ENCODE measurements at places on chromosomes 4 and X.

- no peak for DNase-seq
Observed at GRCh38 chrX:19897091-19897490, 9.7 kb upstream of the SH3KBP1 start.

DNA sequence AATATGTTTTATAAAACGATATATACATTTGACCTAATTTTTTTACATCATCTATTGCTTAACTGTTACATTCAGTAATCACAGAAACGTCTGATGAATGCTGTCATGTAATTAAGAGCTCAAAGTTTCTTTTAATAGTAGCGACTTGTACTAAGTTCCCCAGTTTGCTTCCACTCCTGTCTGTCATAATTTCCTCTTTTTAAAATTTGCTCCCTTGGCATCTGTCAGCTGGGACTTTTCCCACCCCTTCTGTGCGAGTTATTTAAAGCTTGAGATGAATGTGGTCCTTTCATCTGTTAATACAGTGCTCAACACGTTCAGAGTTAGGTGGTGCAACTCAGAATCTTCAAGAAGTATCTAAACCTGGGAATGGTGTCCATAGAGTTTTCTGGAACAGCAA lies 1.2 kb downstream of the RAP1GDS1 start:
- DNase-seq: no peak

GRCh38 chr4:95422436-95422835 lies 126.3 kb downstream of the UNC5C start:
- DNase-seq: no peak

GRCh38 chr4:106767991-106768390 lies 268.1 kb downstream of the DKK2 start:
- DNase-seq: no peak

DNA sequence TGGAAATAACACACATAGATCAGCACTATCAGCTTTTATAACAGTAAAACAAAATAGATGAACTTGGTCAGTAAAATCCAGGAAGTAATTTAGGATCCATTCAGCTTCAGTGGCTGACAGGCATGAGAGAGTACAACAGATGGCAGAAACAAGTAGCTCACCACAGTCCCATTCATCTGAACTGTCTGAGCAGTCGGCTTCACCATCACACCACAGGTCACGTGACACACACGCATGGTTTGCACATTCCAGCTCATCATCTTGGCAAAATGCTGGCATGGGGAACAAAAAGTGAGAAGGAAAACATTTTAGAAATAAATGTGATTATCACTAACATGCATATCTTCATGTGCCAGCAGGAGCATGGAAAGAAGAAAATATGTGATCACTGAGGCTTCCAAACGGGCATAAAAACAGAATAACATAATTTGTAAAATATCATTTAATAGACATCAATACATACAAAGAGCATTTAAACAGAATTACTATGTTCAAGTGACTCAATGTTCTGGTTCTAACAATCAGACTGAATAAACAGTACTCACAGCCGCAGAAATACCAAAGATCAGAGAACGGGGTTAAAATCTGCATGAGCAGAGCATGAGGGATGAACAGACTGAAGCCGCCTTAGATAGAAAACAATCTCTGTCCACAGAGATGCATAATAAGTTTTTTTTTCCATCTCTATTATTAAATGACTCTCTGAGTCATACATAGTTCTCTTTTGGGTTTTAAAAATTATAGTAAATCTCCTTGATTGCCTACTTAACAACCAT lies 158.1 kb downstream of the ATP10D start:
- DNase-seq: no peak

- DNase-seq: peak; percentile 88
Observed at GRCh38 chr4:85826060-85826678, 351.2 kb downstream of the ARHGAP24 start.

- DNase-seq: no peak
Observed at GRCh38 chr4:11973270-11973669, 544.6 kb upstream of the HS3ST1 start.

- DNase-seq: no peak
Observed at GRCh38 chr4:76831711-76832373, 66.1 kb downstream of the SOWAHB start.

DNA sequence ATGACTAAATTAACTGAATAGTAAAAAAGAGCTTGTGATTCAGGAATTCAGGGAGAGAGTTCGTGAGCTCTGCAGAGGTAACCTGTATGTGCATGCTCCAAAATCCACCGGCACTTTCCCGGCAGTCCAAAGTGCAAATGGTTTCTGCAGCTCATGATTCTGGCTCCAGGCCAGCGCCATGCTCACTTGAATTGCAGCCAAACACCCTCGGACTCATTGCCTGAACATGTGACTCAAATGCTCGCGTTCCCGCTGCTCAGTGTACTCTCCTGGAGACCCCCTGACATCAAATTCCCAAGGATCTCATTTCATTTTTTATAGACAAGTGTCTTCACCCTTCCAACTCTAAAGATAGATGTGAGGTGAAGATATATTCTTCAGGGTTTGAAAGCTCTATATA lies 44.1 kb upstream of the SH3RF1 start:
- DNase-seq: no peak
